ENCODE measurements at places on chromosomes 13 and 19.

DNA sequence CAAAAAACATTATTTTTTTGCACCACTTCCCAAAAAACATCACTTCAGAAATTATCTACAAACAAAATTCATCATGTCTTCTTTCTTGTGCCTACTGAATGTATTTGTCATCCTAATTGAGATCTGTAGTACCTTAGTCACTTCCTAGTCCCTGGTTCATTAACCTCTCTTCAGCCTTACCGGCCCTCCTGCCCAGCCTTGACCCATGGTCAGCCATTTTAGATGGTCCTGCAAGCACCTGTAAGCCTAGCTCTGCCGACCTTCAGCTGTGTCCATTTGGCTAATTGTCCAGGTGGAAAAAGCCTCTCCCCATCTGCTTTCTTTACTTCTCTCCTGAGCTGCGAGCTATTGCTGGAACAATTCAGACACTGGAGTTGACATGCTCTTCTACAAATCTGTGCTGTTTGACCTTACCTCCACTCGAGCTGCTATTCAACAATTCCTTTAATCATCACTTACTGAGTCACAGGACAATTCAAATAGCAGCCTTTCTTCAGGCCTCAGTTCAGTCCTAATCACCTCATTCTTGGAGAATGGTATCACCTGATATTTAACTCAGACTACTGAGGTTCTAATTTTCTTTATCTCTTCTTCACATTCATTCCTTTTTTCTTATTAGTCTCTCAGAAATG is 882.5 kb downstream of the PCDH9 start:
- no peak for DNase-seq

GRCh38 chr13:59946944-59947343 is 216.8 kb downstream of the DIAPH3 start:
- peak; percentile 3 for DNase-seq

DNA sequence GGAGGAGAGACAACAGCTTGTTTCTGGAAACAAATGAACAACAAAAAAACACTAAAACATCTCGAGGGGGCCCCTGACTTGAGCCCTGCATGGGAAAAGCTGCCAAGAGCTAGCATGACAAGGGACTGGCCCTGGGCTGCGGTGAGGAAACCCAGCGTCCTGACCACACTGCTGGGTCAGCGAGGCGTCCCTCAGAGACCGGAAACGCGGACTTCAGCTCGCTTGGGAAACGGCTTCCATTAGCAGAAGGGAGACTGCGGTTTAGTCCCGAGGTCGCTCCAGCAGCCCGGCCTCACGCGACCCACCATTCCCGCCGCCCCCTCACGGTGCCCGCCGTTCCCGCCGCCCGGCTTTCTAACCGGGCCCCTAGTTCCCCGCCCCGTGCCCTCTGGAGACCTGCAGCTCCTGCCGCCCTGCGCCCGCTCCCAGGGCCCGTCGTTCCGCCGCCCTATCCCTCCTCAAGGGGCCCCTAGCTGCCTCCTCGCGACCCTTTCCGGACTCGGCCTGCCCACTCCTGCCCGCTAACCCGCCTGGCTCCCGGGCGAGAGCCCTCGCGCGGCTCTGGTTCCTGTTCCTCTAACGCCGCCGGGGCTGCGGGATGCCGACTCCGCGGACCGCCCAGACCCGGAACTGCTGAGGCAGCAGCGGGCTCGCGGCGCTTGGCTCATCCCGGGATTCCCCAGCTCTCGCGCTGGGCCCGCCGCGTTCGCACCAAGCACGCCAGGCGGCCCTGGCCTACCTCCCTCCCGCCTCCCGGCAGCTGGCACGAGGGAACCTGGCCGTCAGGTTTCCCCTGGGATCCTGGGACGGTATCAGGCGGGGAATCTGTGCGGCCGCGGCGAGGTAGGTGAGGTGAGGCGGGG is at the start of gene CCDC122:
CCDC122 (minus strand) TSS at position 849 of the 863 bp plus-strand sequence. CDS start 10,364 bp downstream, outside the sequence.
- peak; percentile 47 for DNase-seq

- DNase-seq, result peak; percentile 84
These were observed 256.9 kb downstream of the SPRY2 start for GRCh38 chr13:80083853-80084676.

- DNase-seq, result no peak
These were observed 29.8 kb downstream of the WASF3 start for GRCh38 chr13:26587251-26587650.

All from fibroblast of the conjunctiva (primary cell).